ENCODE measurements at places on chromosomes 7 and 10.

GRCh38 chr7:54932818-54933543, 85.8 kb upstream of the EGFR start:
- DNase-seq, result no peak

DNA sequence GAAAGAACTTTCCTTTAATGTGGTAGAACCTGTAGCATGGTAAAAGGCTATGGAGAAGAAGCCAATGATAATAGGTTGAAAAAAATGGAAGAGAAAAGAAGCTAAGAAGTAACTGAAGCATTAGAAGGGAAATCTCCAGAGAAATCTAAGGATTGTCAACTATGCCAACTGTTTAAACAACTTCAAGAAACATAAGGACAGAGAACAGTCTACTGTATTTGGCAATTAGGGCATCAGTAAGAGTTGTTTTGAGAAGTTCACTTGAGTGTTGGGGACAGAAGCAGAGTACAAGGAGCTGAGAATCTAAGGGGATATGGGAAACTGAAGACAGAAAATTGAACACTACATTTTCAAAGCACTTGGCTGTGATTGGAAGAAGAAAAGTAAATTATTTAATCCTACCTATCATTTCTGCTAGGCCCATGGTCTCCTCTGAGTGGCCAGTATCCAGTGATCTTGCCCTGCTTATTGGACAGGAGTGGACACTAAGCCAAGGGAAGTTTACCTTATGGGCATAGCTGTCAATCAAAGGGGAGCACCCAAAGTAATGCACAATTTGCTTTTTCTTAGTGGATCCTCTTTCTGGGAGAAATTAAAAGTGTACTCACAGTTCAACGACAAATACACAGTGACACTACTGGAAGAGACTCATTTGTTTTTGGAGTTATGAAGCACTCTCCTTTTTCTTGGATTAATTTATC, 56.4 kb upstream of the CCDC71L start:
- DNase-seq, result no peak

GRCh38 chr10:89609833-89610346, 35.2 kb downstream of the PANK1 start:
- no peak for DNase-seq

- DNase-seq, result no peak
Observed at GRCh38 chr10:101028446-101029337, 2.2 kb downstream of the PDZD7 start.

- DNase-seq, result no peak
Observed at GRCh38 chr7:98278408-98278807, 3.1 kb upstream of the BRI3 start.

DNA sequence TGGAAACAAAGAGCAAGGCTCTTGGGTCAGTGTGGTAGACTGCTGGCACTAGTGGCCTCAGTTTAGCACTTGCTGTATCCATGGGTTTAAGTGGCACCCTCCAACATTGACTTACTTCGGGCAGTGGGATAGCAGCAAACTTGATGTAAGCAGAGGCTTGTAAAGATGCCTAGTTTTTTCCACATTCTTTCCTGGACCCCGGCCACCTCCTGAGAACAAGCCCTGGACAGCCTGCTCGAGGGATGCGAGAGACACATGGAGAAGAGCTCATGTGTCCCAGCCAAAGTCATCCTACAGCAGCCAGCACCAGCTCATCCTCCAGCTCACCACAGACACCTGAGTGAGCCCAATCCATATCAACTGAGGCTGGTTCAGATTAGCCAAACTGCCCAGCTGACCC, 142.7 kb upstream of the PCBD1 start:
- no peak for DNase-seq

- no peak for DNase-seq
Observed at GRCh38 chr10:77377678-77378352, 259.8 kb downstream of the KCNMA1 start.

- no peak for DNase-seq
Observed at GRCh38 chr7:41777894-41778596, 75.2 kb upstream of the INHBA start.

- DNase-seq, result no peak
Observed at GRCh38 chr10:54905578-54906192, 104.7 kb upstream of the PCDH15 start.

DNA sequence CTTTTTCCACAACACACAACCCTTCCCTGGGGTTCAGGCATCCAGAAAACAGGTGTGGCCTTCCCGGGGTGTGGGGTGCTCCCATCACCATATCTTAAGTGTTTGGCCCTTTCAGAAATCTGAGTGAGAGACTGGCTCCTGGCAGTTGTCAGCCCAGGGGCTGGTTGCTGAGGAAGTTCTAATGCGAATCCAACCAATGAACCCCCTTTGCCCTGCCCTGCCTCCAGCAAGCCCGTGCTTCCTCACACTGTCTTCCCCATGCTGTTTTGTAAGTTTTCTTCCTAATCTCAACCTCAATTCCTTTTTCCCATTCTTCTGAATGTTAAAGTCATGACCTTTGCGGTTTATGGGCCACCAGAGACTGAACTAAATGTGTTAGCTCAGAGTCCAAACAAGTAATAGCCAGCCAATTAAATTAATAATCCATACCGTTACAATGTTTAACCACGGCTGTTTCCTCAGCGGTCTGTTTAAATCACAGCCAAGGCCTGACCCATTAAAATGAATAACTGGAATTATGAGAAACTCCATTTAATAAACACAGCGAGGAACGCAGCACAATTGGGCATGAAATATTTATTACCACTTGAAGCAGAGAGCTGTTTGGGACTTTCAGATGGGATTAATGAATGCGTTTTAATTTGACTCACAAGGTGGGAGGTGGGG, 90.9 kb upstream of the TCF7L2 start:
- DNase-seq, result no peak

GRCh38 chr7:93866886-93867285, 23.7 kb downstream of the TFPI2 start:
- DNase-seq, result no peak

GRCh38 chr10:84217746-84218145, 7.6 kb downstream of the LRIT2 start:
- no peak for DNase-seq

DNA sequence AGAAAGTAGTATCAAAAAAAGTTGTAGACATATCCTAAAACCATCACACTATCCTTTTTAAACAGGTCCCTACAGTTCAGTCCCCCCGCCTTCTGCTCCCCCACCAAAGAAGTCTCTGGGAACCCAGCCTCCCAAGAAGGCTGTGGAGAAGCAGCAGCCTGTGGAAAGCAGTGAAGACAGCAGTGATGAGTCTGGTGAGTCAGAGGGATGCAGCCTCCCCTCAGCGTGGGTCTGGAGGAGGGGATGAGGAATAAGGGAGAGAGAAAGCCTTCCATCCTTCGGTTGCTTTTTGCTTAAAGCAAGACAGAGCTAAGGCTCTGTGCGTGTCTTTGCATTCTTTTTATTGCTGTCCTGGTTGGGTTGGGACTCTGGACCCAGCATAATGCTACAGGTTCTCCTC, 7.6 kb downstream of the NOLC1 start:
- no peak for DNase-seq

GRCh38 chr7:41207141-41207540, 495.7 kb downstream of the INHBA start:
- no peak for DNase-seq

DNA sequence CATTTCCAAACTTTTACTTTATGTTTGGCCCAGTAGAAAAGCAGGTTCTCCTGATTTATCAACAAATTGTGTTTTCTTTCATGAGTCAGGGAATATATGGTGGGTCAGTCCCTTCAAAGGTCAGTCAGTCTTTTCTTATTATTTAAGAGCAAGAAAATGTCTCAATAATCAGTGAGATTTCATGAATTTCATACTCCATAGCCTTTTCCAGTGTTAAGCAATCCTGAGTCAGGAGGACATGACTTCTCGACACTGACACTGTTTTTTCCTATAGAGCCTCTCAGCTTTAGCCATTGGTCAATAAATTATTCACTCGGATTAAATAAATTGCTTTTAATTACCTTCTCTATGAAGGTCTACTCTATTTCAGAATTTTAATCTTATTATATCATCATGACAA, 334.5 kb downstream of the SORCS1 start:
- DNase-seq, result no peak

DNA sequence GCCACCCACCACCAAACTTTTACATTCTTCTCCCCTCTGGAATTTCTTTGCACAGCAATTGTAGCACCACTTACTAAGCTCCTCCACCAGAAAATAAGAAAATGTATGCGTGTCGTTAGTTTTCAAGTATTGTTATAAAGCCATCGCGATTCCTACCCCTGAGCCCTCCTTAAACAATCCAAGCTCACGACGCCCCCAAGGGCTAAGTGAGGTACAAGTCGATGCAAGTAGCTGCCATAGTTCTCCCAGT, 1.3 kb downstream of the FRAT2 start:
- DNase-seq, result no peak

DNA sequence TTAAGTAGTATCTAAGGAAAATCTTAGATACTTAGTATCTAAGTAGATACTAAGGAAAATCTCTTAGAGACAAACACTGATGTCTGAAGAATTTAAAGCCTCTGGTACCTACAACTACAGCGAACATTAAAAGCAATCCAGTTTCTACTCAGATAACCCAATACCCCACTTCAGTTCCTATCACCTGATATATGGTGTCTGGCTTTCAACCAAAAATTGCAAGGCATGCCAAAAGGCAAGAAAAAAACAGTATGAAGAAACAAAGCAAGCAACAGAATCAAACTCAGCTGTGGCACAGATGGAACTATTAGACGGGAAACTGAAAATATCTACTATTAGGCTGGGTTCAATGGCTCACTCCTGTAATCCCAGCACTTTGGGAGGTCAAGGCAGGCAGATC, 31.1 kb downstream of the ARHGAP12 start:
- no peak for DNase-seq
